ENCODE measurements at places on chromosomes 13 and 19.
A peak's percentile ranks its signal among the peaks of the same experiment; 100 is the strongest.

- DNase-seq, result peak; percentile 40
Observed at GRCh38 chr19:48102870-48103751, 7.5 kb downstream of the PLA2G4C start.

- no peak for DNase-seq
Observed at GRCh38 chr13:42534785-42535184, 39.2 kb upstream of the TNFSF11 start.

- DNase-seq, result no peak
Observed at GRCh38 chr13:31330236-31330635, 130.5 kb downstream of the B3GLCT start.

DNA sequence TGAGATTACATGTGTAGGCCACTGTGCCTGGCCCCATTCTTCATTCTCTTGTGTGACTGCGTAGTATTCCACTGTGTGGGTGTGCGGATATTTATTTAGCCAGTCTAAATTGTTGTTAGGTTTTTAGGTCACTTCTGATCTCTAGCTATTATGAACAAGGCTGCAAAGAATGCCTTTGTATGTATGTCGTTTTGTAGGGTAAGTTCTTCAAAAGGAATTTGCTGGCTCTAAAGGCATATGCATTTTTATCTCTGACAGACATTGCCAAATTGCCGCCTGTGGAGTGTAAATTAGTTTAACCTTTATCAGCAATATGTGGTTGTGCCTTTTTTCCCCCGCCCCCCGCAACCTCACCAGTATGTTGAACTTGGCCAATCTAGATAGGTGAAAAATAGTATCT is 30.3 kb upstream of the EHD2 start:
- no peak for DNase-seq

GRCh38 chr13:113630804-113631203 is 27.2 kb downstream of the ATP4B start:
- DNase-seq, result no peak

GRCh38 chr13:38483623-38484022 is 134.0 kb downstream of the UFM1 start:
- DNase-seq, result no peak

All from NCI-H446 (cell line).